Stimulated activated CD4-positive, alpha-beta T cell treated with anti-CD3 and anti-CD28 coated beads, Interleukin-2, amount 100 ng/mL, for 24 hours (primary cell): ENCODE measurements at places on chromosomes 16 and 17.

DNA sequence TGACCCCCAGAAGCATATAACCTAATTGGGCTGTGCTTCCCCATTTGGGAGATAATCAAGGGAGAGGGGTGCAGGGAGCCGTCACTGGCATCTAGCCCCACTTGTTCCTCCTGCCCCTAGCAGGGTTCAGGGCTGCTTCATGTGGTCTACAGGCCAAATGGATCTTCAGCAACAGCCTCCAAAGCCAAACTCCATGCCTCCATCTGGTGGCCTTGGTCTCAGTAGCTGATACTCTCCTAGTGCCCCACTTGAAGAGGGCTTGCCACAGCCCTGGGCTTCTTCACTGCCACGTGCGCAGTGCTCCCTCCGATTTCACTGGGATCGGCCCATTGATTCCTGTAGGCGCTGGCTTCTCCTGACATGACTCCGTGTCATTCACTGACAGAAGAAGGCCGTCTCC lies 24.6 kb downstream of the LYRM9 start:
- DNase-seq = no peak

GRCh38 chr16:67529582-67530012 lies 968 bp downstream of the RIPOR1 start:
- DNase-seq = no peak

DNA sequence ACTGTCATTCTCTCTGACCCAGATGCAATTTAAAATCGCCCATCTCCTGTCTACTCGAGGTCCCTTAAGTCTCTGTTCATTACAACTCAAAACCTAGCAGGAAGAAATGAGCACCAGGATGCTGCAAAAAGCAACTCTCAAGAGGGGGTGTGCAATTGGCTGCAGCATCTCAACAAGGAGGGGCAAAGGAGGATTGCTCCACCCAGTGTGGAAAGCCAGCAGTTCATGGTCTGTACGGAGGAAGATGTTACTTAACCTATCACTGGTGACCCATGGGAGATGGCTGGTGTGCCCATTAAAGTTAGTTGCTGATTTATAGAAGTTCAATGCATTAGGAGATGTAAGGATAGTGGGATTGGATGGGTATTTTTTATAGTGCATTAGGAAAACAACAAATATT lies 147.4 kb downstream of the CDK5R1 start:
- no peak for DNase-seq

DNA sequence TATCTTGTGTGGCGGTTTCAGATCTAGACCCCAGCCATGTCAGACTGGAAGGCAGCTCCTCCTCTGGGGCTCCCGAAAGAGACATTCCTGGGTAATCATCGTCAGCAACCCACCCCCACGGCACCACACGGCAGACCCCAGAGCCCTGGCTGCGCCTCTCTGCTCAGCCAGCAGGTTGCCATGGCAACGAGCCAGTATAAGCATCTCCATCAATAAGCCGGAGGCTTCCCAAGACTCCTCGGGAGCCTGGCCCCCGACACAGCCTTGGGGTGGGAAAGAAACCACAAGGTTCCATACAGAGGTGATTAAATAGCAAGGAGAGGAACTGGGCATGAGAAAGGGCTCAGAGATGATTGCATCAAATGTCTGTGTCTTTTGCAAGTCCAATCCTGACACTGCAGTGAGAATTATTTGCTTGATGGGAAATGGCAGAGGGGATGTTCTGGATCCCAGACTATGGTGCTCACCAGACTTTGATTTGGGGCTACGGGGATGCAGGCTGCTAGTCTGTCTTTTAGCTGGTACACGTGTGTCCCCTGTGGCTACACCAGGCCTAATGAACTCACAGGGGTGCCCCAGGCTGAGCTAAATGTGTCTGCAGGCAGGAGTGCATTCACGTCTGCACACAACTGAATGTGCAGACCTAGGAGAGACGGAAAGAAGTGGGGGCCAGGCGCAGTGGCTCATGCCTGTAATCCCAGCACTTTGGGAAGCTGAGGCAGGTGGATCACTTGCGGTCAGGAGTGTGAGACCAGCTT lies 320.5 kb upstream of the TNRC6C start:
- DNase-seq = no peak

DNA sequence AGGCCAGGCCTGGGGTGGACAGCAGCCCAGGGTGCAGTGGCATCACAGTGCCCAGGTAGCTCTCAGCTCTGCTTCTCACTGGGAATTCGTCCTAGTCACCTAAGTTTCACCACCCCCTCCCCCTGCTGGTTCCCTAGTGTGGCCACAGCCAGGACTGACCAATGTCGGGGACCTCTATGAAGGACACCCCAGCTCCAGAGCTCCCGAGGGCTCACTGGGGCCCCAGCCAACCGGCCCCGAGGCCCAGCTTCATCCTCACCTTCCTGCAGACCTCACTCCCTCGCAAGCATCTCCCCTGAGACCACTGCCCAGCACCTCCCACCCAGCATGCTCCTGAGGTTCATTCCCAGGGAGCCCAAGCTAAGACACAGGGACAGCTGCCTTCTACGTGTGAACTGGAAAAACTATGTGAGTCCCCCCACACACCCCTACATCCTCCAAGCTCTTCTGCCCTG lies 4.9 kb downstream of the SPPL2C start:
- DNase-seq = no peak
